ENCODE measurements at places on chromosomes 11 and 22.

DNA sequence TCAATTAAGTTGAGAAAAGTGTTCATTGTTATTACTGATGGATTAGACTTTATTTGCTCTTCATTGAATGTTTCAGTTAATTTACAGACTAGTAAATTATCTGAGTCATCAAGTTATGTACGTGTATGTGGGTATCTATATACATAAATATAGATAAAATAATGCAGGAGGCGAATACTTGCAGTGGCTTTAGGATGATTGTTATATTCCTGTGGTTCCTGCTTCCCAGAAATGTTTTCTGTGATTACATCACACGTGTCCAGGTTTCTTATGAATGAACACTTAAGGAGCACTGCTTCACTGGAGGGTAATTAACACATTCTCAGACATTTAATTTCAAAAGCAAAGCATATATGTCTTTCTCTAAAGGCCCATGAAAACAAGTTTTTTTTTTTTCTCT is 28.4 kb downstream of the YAP1 start:
- H3K4me3 ChIP-seq, result peak overlapping the region; percentile 34
- peak; percentile 95 for DNase-seq
- H3K27ac ChIP-seq, result peak overlapping the region; percentile 98
- H3K27me3 ChIP-seq, result no peaks in the 10 kb centered on the region
- no peaks in the 10 kb centered on the region for H3K36me3 ChIP-seq

GRCh38 chr11:94493281-94494125 is at the start of the genes ANKRD49 and MRE11:
Gene ANKRD49 (plus strand): TSS chr11:94493984. CDS start chr11:94496694, 2,710 bp downstream.
Gene MRE11 (minus strand): TSS chr11:94493844. CDS start chr11:94492801, 1,043 bp downstream.
- H3K4me3 ChIP-seq, result peak within 1 kb of the TSS; percentile 89
- H3K27me3 ChIP-seq, result no peaks in the 10 kb centered on the region
- peaks cover 5% of the 10 kb centered on the region for H3K4me1 ChIP-seq
- H3K36me3 ChIP-seq, result peaks cover 14% of the 10 kb centered on the region
- H3K27ac ChIP-seq, result peak within 1 kb of the TSS; percentile 82

GRCh38 chr11:25766332-25767015 is 565.5 kb upstream of the ANO3 start:
- no peaks in the 10 kb centered on the region for H3K27me3 ChIP-seq
- H3K27ac ChIP-seq, result no peak overlapping the region
- no peak for DNase-seq
- no peaks in the 10 kb centered on the region for H3K36me3 ChIP-seq
- no peaks in the 10 kb centered on the region for H3K4me1 ChIP-seq
- H3K4me3 ChIP-seq, result no peak overlapping the region

DNA sequence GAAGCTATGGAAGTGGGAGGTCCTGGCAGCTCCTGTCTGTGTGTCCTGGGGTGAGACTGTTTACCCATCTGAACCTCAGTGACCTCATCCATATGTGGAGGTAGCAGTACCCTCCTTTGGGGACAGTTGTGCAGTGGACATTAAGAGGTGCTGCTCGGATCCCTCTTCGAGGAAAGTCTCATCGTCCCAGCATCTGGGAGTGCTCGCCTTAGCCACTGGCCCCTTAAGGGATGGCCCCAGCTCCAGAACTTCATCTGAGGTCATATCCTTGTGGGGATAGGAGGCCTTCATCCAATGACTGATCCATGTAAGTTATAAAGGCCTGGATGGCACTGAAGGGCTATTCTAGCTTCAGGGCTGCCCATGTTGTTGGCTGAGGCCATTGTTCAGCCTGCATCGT is 538.1 kb downstream of the MIAT start:
- H3K27ac ChIP-seq, result no peak overlapping the region
- no peaks in the 10 kb centered on the region for H3K36me3 ChIP-seq
- no peaks in the 10 kb centered on the region for H3K4me1 ChIP-seq
- no peaks in the 10 kb centered on the region for H3K27me3 ChIP-seq
- H3K4me3 ChIP-seq, result no peak overlapping the region

GRCh38 chr11:65468874-65469333 is 29.9 kb upstream of the MALAT1 start:
- H3K36me3 ChIP-seq, result no peaks in the 10 kb centered on the region
- H3K27me3 ChIP-seq, result no peaks in the 10 kb centered on the region
- no peak overlapping the region for H3K27ac ChIP-seq
- H3K4me3 ChIP-seq, result no peak overlapping the region
- peaks cover 20% of the 10 kb centered on the region for H3K4me1 ChIP-seq

DNA sequence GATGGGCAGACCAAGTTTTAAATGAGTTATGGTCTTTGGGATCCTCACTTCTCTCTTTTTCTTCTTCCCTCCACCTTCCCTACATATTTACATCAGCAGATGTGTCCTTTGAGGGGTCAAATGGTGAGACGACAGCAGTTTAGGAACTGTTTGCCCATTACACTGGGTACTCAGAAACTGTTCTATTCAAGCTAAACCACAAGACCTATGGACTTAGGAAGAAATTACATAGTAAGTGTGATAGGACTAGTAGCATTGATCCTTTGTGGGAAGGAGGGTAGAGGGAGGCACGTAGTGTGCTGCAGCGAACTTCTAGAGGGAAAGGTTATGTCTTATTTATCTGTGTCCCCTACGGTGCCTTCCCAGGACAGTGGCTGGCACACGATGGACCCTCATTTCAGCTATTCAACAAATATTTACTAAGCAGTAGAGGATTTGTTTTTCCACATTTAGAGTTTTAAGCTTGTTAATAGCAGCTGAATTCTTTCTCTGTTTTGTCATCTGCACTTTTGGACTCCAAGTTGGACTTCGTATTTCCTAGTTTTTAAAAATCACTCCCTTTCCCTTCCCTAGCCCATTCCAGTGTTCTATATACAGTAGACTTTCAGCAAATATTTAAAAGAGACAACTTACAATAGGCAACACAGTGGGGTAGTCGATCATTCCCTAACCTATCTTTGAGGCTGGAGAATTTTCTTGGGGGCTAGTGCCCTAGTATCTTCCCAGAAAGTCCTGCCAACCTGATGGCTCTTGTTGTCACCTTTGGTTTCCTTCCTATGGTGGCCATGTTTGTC is 13.9 kb downstream of the FZD4 start:
- H3K4me3 ChIP-seq, result no peak overlapping the region
- no peak overlapping the region for H3K27ac ChIP-seq
- no peaks in the 10 kb centered on the region for H3K27me3 ChIP-seq
- DNase-seq, result no peak

DNA sequence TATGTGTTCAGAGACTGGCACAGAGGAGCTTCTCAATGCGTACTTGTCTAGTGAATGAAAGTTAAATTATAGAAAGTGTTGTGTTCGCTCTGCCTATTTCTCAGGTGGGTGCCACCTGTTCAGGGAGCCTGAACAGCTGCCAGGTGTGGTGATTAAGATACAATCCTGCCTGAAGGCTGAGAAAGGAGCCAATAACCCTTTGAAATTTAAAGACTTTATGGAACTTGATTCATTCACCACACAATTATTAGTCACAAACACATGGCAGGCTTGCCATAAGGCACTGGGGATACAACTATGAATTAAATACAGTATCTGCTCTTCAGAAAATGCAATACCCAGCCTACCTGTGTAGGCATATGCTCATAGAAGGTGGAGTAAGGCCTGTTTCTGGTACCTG is 92.9 kb upstream of the AMOTL1 start:
- no peaks in the 10 kb centered on the region for H3K27me3 ChIP-seq
- no peaks in the 10 kb centered on the region for H3K36me3 ChIP-seq
- no peaks in the 10 kb centered on the region for H3K4me1 ChIP-seq
- H3K4me3 ChIP-seq, result no peak overlapping the region
- no peak for DNase-seq

All from astrocyte (in vitro differentiated cells and primary cell).